ENCODE measurements at places on chromosomes 1 and 21. TPM values are rescaled to one million over a fixed set of nuclear protein-coding genes. Genes with fewer than 3 reads are reported as not detected.

The HHAT gene
- 2.4 TPM for total RNA-seq

The TSPEAR gene
- not detected for total RNA-seq

The CNIH3 gene
- 0.28 TPM for total RNA-seq

The HNRNPU gene
- total RNA-seq, result 168 TPM

The HEYL gene
- 11.5 TPM for total RNA-seq

The NR0B2 gene
- total RNA-seq, result 9.4 TPM

The DTL gene
- 0.96 TPM for total RNA-seq

The SPRR2B gene
- not detected for total RNA-seq

DNA sequence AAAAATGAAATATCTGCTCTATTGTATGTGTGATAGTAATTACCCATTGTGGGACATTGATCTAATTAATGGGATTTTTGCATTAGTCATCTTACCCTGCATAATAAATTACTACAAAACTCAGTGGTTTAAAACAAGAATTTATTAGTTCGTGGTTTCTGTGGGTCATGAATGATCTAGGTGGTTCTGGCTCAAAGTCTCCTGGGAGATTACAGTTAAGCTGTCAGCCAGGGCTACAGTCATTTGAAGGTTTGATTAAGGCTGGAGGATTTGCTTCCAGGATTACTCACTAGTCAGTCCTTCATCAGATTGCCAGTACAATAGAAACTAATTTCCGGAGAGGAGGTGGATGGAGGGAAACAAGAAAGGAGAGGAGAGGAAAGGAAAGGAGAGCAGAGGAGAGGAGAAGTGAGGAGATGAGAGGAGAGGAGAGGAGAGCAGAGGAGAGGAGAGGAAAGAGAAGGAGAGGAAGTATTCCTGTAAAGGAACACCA, 60.4 kb upstream of the TNFSF4 start:
- H3K4me1 ChIP-seq, result no peaks in the 10 kb centered on the region
- no peak overlapping the region for H3K27ac ChIP-seq
- H3K36me3 ChIP-seq, result no peaks in the 10 kb centered on the region
- no peak overlapping the region for H3K4me3 ChIP-seq

DNA sequence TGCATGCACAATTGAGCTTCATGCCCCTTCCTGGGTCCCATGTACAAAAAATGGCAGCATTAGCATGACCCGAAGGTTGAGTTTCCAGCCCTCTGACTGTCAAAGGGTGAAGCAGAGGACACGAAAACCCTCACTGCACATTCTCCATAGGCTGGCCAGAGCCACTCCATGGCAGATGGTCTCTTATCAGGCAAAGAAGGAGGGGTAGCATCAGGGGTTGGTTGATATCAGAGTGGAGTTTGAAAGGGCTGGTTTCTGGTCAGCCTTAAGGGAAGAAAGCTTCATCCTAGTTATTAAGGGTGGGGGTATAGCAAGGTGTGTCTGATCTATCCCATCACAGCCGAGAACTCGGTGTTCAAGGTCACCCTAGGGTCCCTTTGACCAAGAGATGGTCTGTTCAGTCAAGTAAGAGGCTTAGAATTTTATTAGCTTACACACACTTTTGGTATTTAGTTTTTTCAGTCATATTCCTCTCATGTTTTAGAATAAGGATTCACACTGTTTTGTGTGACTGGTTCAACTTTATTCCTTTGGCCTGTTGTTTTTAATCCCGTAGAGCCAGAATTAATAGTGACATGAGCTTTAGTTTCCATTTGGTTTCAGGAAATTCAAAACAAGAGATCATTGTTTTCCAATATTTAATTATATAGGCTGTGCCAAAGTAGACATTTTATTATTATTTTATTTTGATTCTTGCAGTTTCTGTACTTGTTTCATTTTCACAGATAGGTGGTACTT, 199.9 kb upstream of the FMN2 start:
- DNase-seq, result no peak
- no peak overlapping the region for H3K27ac ChIP-seq
- no peak overlapping the region for H3K4me3 ChIP-seq

DNA sequence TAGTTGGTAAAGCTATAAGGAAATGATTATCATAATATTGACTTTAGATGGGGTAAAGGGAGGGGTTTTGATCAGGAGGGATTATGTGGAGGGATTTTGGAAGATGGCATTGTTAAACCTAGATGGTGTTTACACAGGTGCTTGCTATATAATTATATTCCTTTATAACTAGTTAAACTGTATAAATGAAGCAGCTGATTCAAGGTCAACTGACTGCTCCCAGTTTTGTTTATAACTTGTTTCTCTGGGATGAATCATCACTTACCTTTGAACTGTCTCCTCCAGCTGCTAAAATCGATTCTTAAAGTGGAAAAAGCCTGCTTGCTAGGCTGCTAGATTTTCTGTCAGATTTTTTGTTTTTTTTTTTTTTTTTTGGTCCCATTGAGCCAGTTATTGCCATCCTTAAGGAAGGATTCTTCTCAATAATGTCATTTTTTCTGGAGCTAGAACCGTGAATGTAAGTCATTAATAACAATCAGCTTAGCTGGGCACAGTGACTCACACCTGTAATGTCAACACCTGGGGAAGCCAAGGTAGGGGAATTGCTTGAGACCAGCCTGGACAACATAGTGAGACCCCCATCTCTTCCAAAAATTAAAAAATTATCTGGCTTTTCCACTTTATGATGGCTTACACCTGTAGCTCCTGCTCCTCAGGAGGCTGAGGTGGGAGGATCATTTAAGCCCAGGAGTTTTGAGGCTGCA, 153.2 kb downstream of the PIK3R3 start:
- no peak for DNase-seq
- no peaks in the 10 kb centered on the region for H3K4me1 ChIP-seq
- H3K27me3 ChIP-seq, result no peaks in the 10 kb centered on the region

GRCh38 chr1:66078412-66078811, 285.7 kb downstream of the PDE4B start:
- no peak overlapping the region for H3K4me3 ChIP-seq
- H3K27ac ChIP-seq, result no peak overlapping the region
- no peaks in the 10 kb centered on the region for H3K36me3 ChIP-seq
- H3K27me3 ChIP-seq, result no peaks in the 10 kb centered on the region

GRCh38 chr1:87201768-87202167, 126.9 kb upstream of the LMO4 start:
- H3K4me1 ChIP-seq, result no peaks in the 10 kb centered on the region
- H3K4me3 ChIP-seq, result no peak overlapping the region
- no peaks in the 10 kb centered on the region for H3K27me3 ChIP-seq
- DNase-seq, result no peak
- no peaks in the 10 kb centered on the region for H3K36me3 ChIP-seq
- H3K27ac ChIP-seq, result no peak overlapping the region

DNA sequence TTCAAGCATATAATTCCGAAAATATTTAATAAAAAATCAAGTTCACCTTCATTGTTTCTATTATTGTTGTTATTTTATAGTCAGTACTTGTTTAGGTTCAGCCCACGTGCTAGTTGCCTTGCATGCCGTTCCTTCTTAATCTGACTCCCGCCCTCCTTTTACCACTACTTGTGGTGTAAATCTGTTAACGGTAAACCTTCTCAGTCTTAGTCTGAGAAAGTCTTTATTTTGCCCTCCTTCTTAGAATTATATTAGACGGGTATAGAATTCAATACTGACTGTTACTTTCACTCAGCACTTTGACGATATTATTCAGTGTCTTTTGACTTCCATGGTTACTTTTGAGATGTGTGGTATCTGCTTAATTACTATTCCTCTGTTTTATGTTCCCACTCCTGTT, 104.8 kb downstream of the RGL1 start:
- H3K27me3 ChIP-seq, result no peaks in the 10 kb centered on the region
- H3K36me3 ChIP-seq, result no peaks in the 10 kb centered on the region
- no peak overlapping the region for H3K27ac ChIP-seq
- no peak overlapping the region for H3K4me3 ChIP-seq
- no peaks in the 10 kb centered on the region for H3K4me1 ChIP-seq
- no peak for DNase-seq

- peaks cover 33% of the 10 kb centered on the region for H3K4me1 ChIP-seq
- no peak overlapping the region for H3K27ac ChIP-seq
- no peaks in the 10 kb centered on the region for H3K36me3 ChIP-seq
- DNase-seq, result no peak
Observed at GRCh38 chr1:112710159-112710558, 3.2 kb upstream of the RHOC start.

DNA sequence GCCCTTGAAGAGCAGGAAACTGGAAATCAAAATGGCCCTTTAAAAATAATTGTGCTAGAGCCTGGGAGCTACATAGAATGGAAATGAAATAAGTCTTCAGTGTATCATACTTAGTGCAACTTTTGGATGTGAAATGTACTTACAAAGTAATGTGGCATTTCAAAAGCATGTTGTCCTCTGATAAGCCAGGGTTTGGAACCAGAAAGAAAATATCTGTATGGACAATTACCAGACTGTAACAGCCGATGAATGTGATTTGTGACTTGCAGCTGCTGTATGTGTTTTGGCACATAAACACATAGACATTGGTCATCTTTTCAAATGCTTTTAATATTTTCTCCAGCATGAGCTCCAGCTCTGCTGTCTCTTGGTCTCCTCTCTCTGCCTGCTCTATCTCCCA, 546.4 kb downstream of the OMA1 start:
- H3K4me3 ChIP-seq, result no peak overlapping the region
- no peaks in the 10 kb centered on the region for H3K4me1 ChIP-seq
- H3K36me3 ChIP-seq, result no peaks in the 10 kb centered on the region
- H3K27me3 ChIP-seq, result no peaks in the 10 kb centered on the region
- H3K27ac ChIP-seq, result no peak overlapping the region

DNA sequence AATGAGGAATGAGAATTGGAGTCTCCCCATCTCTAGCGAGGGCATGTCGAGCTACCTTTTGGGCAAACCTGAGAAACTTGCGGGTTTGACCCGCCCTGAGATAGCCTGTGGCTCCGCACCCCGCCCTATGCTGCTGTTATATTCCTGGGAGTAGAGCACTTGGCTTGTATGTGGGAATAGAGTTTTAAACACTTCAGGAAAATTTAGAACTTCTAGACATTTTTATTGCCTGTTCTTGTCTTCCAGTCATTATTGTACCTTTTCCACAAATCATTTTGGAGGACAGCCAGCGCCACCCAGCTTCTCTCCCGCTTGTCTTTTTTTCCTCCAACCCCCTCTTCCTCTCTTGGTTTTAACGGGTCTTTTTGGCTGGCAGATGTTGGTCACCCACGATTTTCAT, 738 bp downstream of the GNPAT start:
- H3K27ac ChIP-seq, result peak overlapping the region; percentile 75
- H3K36me3 ChIP-seq, result no peaks in the 10 kb centered on the region
- H3K4me1 ChIP-seq, result peaks cover 40% of the 10 kb centered on the region
- H3K27me3 ChIP-seq, result no peaks in the 10 kb centered on the region

GRCh38 chr21:32611471-32611997, 643 bp downstream of the CFAP298 start:
- H3K27ac ChIP-seq, result peak overlapping the region; percentile 93
- peaks cover 36% of the 10 kb centered on the region for H3K36me3 ChIP-seq
- peak overlapping the region; percentile 91 for H3K4me3 ChIP-seq
- peaks cover 23% of the 10 kb centered on the region for H3K4me1 ChIP-seq

GRCh38 chr1:177209357-177209756, 38.6 kb downstream of the BRINP2 start:
- H3K4me3 ChIP-seq, result no peak overlapping the region
- H3K36me3 ChIP-seq, result no peaks in the 10 kb centered on the region
- peaks cover 37% of the 10 kb centered on the region for H3K4me1 ChIP-seq
- DNase-seq, result peak; percentile 59
- no peak overlapping the region for H3K27ac ChIP-seq

DNA sequence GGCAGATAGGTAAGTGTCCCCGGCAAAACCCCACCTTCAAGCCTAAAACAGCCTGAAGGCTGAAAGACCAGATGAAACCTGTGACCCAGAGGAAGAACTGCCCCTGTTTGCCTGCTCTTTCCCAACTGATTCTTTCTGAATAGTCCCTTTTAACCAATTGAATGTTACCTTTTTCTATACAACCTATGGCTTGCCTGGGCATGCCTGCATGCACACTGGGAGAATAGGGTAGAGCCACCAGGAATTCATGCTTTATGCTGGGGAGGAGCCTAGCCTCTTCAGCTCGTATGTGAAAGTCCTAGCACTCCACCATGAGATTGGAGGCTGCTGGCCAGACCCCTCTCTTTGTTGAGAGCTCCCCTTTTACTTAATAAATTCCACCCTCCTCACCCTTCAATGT, 340.0 kb downstream of the PTBP2 start:
- no peak for DNase-seq
- H3K27me3 ChIP-seq, result no peaks in the 10 kb centered on the region
- H3K36me3 ChIP-seq, result no peaks in the 10 kb centered on the region
- H3K27ac ChIP-seq, result no peak overlapping the region
- H3K4me3 ChIP-seq, result no peak overlapping the region

DNA sequence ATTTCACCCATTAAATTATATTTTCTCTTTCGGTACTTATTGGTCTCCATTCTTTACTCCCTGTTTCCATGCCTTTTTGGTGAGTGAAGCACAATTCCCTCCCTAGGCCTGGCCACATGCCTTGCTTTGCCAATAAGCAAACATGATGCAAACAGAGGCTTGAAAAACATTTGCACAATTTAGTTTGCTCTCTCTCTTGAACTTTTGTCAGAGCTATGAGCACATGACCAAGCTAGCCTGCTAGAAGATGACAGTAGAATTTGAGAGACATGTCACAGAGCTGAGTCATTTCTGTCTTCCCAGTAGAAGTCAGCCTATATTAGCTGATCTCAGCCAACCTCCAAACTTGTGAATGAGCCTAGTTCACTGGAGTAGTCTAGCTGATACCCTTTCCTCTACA, 24.6 kb downstream of the ANGPTL3 start:
- no peaks in the 10 kb centered on the region for H3K36me3 ChIP-seq
- no peaks in the 10 kb centered on the region for H3K27me3 ChIP-seq
- DNase-seq, result no peak
- no peak overlapping the region for H3K27ac ChIP-seq

- H3K4me1 ChIP-seq, result peaks cover 7% of the 10 kb centered on the region
- H3K4me3 ChIP-seq, result no peak overlapping the region
- peak overlapping the region; percentile 56 for H3K27ac ChIP-seq
- no peak for DNase-seq
- H3K36me3 ChIP-seq, result no peaks in the 10 kb centered on the region
- no peaks in the 10 kb centered on the region for H3K27me3 ChIP-seq
Observed at GRCh38 chr1:100441146-100441545, 88.8 kb downstream of the CDC14A start.

- peak overlapping the region; percentile 85 for H3K27ac ChIP-seq
- H3K4me3 ChIP-seq, result no peak overlapping the region
- no peaks in the 10 kb centered on the region for H3K27me3 ChIP-seq
- DNase-seq, result peak; percentile 68
- no peaks in the 10 kb centered on the region for H3K36me3 ChIP-seq
Observed at GRCh38 chr1:8373581-8374241, 55.8 kb downstream of the SLC45A1 start.

DNA sequence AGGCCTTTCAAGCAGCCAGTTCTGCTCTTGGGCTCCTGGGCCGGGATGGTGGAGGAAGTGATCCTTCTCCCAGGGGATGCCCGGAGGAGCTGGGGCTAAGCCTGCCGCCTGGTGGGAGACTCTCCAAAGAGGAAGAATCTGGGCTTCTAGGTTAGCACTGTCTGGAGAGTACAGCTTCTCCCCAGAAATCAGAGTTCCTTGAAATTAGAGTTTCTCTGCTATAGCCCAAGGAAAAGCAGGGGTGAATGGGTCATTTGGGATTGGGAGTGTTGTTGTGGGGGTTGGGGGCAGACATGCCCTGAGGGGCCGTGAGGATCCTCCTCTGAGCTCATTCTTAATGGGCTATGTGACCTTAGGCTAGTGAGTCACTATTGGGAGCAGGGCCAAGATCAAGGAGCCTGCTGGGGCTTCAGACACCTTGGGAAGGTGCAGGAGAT, 6.5 kb downstream of the LGR6 start:
- H3K36me3 ChIP-seq, result no peaks in the 10 kb centered on the region
- no peak overlapping the region for H3K4me3 ChIP-seq
- H3K27me3 ChIP-seq, result no peaks in the 10 kb centered on the region
- peaks cover 6% of the 10 kb centered on the region for H3K4me1 ChIP-seq
- peak overlapping the region; percentile 62 for H3K27ac ChIP-seq
